Activated CD4-positive, alpha-beta T cell treated with anti-CD3 and anti-CD28 coated beads, Interleukin-10, Interleukin-2, amounts not matched to agents 100 ng/mL and 50 ng/mL, durations not matched to agents 16 hours and 8 hours (primary cell): ENCODE measurements at places on chromosomes 5 and 9.
A peak's percentile ranks its signal among the peaks of the same experiment; 100 is the strongest.

DNA sequence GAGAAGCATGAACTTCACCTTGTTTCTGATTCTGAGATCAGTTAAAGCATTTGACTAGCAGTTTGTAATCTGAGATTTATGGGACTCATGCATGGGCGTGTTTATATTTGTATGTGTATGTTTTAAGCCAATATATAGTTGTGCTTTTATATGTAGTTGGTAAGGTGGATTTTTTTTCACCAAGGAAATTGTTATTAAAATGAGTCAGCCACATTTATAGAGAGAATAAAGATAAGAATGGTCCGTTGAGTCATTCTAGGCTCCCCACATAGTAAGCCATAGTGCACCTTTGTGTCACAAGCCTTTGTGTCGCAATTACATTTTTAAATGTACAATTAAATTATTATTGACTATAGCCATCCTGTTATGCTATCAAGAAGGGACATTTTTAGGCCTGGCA lies 89.0 kb downstream of the NLN start:
- DNase-seq: no peak

DNA sequence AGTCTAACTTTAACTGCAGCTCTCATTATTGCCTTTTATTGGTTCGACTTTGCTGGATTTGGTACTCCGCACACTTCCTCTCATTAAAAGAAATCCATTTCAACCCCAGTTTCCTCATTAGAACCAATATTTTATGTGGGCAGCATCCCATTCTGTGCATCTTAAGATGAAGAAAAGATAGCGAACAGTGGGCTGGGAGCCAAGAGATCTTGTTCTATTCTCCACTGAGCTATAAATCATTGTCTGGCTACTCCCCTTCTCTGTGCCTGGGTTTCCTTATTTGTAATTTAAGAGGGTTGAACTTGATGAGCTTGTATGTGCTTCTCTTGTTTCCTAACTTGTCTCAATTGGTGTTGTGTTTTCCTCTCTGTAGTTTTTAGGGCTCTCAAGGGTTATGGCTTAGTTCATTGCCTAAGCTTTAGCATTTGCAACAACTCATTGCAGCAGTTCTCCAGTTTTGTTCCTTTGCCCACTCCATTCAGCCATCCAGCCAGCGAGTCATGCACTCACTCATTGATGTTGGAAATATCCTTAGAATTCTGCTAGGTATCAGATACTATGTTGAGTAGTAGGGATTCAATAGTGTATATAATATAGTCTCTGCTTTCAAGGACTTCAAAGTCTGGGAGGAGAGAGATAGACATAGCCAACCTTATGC lies 273.3 kb upstream of the TNC start:
- DNase-seq: no peak

DNA sequence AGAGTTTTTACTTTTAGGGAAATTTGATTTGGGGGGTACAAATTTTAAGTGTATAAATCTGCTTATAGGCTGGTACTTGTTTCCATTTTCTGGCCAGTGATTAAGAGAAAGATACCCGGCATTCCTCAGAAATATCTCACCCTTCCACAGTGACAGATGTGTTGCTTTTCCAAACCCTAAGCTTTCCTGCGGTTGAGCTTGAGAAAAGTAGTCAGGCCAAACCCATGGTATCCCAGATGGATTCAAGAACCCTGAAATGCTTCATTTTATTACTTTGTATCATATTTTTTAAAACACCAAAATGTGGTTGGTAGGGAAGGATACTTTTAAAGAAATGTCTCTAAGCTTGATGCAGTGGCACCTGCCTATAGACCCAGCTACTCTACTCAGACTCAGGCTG lies 23.5 kb downstream of the SPTAN1 start:
- no peak for DNase-seq

DNA sequence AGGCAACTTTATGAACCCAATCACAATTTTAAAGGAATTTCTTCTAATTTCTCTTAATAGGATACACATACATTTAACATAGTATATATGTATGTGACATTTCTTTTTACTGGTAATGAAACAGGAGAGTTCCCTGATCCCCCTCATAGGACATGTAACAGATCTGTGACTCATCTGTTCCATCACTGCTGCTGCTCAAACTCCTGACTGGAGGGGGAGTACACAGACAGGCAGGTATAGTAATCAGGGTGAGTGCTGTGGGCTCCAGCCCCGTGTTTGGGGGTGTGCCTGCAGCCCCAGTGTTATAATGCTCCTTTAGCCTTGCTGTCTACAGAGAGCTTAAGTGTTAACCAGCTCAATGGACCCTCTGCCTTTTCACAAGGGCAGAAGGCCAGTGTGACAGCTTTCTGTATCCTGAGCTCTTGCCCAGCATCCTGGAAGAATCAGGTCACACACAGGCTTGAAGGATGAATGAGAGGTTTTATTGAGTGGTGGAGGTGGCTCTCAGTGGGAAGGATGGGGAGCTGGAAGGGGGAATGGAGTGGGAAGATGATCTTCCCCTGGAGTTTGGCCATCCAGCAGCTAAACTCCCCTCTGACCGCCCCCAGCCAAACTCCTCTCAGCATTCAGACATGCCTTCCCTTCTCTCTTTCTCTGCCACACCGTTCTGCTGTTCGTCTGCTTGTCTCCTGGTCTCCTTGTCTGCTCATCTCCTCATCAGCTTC lies 161.3 kb downstream of the ZNF608 start:
- peak; percentile 13 for DNase-seq

DNA sequence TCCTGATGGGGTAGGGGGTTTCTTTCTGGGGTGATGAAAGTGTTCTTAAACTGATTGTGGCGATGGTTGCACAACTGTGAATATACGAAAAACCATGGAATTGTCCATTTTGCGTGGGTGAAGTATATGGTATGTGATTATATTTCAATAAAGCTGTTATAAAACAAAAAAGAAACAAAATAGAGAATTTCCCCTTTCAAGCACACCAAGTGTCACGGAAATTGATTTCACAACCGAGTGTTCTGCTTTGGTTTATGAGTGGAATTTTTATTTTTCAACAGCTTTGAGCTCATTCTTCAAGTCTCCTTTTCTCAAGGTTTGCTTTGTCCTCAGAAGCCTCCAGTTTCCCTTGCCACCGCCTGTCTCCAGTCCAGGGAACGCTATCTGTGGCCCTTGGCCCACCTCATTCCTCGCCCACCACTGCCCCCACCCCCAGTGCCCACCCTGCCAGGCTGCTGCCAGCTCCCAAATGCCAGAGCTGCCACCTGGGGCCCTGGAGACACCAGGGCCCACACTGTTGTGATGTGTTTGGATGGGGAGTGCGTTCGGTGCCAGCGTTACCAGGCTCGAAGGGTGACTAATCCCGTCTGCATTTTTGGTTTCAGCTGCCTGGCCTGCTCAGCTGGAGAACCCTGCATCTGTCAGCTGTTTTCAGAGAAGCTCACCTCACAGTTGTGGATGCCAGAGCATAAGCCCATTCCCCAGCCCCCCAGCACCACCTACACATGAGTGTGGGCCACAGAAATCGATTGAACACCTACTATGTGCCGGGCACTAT lies 30.4 kb downstream of the DUSP1 start:
- no peak for DNase-seq

DNA sequence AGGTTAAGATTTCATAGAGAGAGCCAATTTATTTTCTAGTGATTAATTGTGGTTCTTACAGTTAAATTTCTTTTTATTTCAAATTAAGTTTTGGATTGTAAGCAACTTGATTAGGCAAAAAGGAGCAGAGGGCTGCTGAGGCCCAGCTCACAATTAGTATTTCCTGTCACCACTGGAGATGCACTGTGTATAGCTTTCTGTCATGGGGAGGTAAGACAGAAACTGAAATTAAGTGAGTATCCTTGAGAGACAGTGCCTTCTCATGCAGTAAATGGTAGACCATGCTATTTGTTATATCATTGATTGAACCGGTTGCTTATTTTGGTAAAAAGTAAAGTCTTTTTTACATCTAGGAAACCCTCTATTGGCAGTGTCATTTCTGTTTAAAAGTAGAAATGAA lies 190.7 kb downstream of the CCDC171 start:
- DNase-seq: no peak

- no peak for DNase-seq
These were observed 25.6 kb upstream of the TUSC1 start for GRCh38 chr9:25703701-25704357.

- DNase-seq: no peak
These were observed 338.2 kb upstream of the ITGA1 start for GRCh38 chr5:52449516-52449915.

GRCh38 chr9:18926513-18926912 lies 106.5 kb downstream of the SAXO1 start:
- no peak for DNase-seq

GRCh38 chr5:72651109-72651508 lies 143.9 kb upstream of the ZNF366 start:
- no peak for DNase-seq

- no peak for DNase-seq
These were observed 170.8 kb upstream of the MSX2 start for GRCh38 chr5:174553556-174553955.

DNA sequence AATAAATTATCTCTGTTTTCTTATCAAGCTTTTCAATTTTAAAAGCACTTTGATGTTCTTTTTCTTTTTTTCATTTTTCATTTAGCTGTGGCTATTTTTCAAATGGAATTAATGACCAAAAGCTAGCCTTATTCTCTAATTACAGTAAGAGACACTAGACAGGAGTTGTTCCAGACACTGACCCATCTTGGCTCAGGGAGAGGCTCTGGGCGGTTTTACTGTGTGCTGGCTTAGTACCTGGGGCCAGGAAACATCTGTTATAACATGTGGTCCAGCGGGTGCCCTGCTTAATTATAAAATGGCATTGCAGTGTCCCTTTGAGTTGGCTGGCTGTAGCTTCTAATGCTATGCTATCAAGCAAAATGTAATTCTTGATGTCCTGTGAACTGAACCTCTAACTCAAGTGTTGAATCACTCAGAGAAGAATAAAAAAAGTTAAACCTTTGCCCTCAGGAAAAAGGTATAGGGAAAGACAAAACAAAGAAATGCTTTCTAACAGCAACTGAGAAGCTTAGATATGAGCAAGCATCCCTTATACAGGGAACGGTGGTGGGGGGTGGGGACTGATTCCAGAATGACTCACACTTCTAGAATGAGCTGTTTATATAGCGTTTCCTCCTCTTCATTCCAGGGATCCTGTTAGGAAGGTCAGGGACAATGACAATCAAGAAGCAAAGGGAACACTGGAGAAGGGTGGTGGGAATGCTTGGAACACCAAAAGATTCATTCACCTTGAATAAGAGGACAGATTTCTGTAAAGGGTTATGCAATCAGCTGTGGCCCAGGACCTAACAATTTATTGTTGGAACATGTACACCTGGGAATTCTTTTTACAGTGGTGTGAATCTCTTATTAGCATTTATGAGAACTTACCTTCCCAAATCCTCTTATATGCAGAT lies 58.7 kb upstream of the NFIB start:
- no peak for DNase-seq

DNA sequence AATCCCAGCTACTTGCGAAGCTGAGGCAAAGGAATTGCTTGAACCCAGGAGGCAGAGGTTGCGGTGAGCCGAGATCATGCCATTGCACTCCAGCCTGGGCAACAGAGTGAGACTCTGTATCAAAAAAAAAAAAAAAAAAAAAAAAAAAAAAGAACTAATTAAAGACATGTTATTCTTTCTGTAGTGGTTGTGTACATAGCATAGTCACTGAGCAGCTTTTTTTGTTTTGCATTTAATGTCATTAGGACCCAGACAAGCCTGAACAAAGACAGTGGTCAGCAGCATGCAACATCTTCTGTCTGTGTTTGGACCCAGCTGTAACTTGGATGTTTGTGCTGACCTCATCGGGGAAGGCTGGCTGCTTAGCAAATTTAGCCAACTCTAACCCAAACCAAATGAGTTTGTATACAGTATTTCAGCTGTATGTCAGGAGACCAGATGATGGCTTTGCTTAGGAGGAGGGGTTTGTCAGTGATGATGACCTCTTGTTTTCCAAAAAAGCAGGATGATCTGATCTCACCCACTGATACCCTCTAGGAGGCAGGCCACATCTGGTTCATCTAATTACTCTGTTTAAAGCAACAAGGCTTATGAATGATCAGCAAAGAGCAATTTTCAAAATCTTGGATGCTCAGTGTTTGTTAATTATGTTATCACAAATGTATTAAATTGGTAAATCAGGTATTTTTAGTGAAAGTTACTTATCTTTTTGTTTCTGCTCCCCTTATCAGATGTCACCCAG lies 39.5 kb downstream of the SNCAIP start:
- DNase-seq: no peak

GRCh38 chr5:137403869-137404268 lies 95.3 kb downstream of the SPOCK1 start:
- DNase-seq: no peak

GRCh38 chr9:99445920-99446319 lies 223.8 kb downstream of the SEC61B start:
- no peak for DNase-seq

DNA sequence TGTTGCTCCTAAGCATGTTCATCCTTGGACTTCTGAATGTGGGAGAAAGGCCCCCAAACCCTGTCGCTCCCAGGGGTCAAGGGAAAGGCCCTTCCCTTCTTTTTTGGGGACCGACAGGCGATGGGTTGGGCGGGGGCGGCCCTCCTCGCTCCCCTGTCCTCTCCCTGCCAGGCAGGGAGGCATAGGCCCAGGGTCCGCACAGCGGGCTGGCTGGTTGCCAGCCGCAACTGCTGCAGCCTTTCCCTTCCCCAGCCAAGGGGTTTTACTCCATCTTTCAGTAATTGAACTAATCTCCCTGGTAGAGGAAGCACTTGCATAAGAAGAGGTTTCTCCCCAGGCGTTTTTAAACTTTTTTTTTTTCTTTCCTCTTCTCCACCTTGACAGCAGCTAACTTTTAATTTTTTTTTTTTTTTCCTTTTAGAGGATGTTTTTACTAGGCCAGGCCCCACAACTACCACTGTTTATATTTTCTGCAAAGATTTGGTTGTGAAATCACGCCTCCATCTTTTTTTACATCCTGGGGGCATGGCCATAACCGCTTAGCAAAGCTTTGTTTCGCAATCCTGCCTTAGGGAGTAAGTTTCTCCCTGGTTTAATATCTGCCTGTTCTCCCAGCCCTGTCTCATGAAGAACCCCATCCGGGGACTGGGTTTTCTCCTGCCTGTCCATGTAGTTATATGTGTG lies 216.9 kb upstream of the ZNF608 start:
- no peak for DNase-seq

GRCh38 chr5:53041071-53041692 lies 52.0 kb downstream of the ITGA2 start:
- DNase-seq: peak; percentile 82

- DNase-seq: no peak
These were observed 6.6 kb downstream of the LCN9 start for GRCh38 chr9:135669616-135670285.

- DNase-seq: no peak
These were observed 33.4 kb upstream of the PCA3 start for GRCh38 chr9:76730801-76731200.
